ENCODE measurements at places on chromosomes 5 and 9.

GRCh38 chr5:130693509-130693908, 471.5 kb downstream of the HINT1 start:
- no peak for DNase-seq

GRCh38 chr5:176413255-176413565, 3.1 kb downstream of the CLTB start:
- DNase-seq = no peak

- DNase-seq = no peak
Observed at GRCh38 chr5:116152169-116152568, 67.3 kb downstream of the COMMD10 start.

- DNase-seq = no peak
Observed at GRCh38 chr9:127778280-127779135, at the start of gene SH2D3C. Gene SH2D3C, minus strand, starts transcription at chr9:127778666. Its CDS starts 39 bp downstream, at chr9:127778627.

DNA sequence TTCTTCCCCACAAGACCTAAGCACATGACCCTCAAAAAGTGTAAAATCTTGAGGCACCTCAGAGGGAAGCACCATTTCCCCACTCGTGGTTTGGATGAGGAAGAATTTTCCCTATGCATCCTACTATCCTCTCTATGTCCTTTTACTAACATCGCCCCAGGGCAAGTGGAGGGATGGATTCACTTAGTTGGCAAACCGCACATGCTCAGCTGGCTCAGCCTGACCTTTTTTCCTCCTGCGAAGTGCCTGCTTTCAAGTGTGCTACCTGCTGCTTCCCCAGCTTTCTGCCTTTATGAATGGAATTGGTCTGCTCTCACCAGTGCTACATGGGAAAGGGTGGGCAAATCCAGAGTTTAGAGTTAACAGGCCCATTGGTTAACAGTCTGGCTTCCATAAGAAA, 56.6 kb upstream of the IFNK start:
- DNase-seq = no peak

DNA sequence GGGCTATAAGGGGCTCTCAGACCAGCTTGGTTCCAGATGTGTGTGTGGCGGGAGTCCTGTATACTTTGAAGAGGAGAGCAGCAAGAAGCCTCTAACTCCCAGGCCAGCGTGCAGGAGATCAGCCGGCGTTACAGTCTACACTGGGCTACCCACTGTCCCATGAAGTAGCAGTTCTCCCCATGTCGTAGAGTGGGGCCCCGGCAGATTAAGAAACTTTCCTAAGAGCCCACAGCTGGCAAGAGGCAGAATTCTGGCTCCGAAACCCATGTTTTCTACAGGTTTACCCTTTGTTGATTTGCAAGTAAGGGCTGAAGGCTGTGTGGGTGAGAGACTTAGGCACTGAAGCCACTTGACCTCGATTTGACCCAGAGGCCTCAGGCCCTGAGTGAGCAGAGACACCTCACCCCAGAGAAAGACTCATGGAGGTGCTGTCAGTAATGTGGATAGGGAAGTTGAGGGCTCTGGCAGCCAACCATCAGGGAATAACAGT, 881 bp upstream of the B4GALT1 start:
- no peak for DNase-seq

DNA sequence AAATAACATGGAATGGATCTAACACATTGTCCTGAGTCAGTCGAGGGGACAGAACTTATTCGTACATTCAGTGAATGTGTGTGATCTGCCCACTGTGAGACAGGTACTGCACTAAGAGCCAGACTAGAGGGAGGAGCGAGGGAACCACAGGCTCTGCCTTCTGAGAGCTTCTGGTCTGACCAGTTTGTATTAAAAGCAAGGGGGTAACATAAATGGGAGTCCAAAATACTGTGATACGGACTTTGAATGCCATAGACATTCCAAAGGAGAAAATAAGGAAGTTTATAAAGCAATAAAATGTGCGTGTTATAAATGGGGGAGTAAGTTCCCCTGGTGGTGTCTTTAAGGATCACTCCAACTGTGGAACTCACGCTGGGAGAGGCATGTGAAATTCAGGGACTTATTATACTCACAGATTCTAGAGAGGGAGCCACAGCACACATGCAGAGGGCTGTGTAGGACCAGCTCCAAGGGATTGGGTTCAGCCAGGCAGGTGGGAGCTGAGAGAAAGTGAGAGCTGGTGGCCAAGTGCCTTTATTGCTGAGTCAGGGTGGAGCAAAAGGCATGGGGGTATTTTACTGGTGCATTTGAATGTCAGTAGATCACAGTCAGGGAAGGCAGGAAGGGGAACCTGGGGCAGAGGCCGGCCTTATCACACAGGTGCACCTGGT, 186.5 kb upstream of the WWC1 start:
- no peak for DNase-seq
